Immature natural killer cell (primary cell): ENCODE measurements at places on chromosomes 5 and 9.

GRCh38 chr9:120937127-120937526, 10.5 kb upstream of the TRAF1 start:
- DNase-seq, result no peak

DNA sequence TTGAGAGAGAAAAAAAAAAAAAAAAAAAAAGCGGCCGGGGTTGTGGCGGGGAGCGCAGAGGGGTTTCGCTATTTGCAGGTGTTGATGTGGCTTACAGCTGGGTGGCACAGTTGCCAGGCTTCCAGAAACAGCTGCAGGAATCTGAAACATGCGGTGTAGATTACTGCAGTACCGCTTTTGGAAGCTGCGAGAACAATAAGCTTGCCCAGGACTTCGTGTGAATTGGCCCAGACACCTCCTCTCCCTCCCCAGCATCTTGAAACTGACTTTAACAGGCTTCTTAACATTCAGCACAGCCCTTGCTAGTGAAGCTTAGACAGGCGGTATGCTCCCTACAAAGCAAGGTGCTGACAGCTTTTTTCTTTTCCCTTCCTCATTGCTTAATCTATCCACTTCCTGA, 104.0 kb downstream of the ATP10B start:
- DNase-seq, result no peak

DNA sequence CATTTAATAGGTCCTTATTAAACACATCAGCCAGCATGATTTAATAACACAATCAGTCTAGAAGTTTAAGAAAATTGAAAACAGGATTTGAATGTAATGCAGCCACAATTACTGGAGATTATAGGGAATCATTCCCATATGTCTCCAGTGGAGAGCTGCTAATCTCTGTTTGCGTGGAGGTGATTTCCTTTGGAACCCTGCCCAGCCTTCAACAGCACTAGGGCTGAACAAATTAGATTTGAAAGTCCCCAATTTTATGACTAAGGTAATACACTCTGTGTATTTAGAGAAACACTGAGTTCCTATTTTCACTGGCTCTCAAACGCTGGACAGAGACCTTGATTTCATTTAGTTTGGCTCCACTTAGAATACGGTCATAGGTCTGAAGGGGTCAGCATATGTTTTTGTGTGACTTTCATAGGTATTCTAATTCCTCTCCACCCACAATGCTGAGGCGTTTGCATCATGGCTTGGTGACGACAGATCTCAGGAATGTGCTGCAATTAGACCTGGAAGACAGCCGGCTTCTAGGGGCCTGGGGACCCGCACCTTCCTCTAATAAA, 508.3 kb downstream of the EBF1 start:
- DNase-seq, result no peak

DNA sequence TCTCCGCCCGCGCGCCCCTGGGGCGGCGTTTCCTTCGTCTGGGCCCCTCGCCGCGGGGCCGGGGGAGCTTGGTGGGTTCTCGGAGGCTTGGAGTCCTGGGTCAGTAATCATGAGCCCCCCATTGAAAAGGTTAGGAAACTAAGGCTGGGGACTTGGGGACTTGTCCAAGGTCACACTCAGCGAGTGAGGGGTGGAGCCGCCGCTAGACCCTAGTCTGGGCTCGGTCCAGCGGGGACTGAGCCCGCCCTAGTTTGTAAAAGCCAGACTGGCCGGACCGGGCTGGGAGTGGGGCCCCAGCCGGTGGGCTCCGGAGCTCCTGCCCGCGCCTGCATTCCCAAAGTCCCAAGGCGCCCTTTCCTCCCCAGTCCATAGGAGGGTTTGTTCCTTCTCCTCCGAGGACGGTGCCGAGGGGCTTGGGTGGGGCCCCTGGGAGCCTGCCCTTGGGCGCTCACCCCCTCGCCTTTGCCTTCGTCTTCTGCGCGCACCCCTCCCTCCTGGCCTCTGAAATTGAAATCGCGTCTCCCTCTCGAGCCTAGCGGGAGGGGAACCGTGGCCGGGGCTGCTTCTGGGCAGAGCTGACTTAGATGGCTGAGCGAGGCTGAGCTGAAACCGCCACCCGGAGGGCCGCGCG, 995 bp downstream of the OLFM1 start:
- DNase-seq, result no peak

DNA sequence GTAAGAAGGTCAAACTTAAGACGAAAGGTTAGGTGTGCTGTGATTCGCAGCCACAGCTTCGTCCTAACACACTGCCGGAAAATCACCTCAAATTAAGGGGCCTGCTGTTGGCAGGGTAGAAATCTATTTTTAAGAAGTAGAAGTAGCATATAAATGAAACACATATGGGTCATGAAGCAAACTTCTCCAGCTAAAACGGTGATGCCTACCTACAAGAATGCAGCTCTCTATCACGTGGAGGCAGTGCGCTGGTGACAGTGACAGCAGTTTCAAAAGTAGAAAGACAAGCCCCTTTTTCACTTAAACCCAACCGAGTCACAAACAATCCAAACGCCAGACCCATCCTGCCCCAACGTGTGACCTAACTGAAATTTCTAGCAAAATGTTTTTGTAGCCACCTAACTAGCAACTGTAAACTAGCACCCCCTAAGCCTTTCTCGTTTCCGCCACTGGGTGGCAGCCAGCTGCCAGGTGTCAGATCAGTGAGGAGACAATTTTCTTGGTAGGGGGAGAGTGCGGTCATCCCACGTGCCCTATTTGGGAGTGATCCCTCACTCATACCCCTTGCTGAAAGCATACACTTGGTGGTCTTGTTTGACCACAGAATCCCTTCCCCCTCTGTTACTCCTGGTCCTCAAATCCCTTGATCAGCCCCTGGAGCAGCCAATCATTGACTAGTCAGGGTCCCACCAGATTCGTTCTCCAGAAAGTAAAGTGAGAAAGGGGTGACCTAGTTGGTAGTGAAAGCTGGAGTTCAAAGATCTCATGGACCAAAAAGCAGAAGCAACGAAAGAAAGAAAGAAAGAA, 71.8 kb upstream of the MAMDC2 start:
- peak; percentile 18 for DNase-seq

GRCh38 chr9:129783516-129784361, 19.2 kb upstream of the TOR1B start:
- DNase-seq, result peak; percentile 67

- DNase-seq, result peak; percentile 8
Measured at GRCh38 chr9:116661037-116661954, 25.8 kb upstream of the TRIM32 start.

- DNase-seq, result no peak
Measured at GRCh38 chr5:1246711-1247431, 21.7 kb downstream of the SLC6A18 start.

GRCh38 chr5:133967124-133967523, 1.3 kb downstream of the C5orf15 start:
- DNase-seq, result no peak

DNA sequence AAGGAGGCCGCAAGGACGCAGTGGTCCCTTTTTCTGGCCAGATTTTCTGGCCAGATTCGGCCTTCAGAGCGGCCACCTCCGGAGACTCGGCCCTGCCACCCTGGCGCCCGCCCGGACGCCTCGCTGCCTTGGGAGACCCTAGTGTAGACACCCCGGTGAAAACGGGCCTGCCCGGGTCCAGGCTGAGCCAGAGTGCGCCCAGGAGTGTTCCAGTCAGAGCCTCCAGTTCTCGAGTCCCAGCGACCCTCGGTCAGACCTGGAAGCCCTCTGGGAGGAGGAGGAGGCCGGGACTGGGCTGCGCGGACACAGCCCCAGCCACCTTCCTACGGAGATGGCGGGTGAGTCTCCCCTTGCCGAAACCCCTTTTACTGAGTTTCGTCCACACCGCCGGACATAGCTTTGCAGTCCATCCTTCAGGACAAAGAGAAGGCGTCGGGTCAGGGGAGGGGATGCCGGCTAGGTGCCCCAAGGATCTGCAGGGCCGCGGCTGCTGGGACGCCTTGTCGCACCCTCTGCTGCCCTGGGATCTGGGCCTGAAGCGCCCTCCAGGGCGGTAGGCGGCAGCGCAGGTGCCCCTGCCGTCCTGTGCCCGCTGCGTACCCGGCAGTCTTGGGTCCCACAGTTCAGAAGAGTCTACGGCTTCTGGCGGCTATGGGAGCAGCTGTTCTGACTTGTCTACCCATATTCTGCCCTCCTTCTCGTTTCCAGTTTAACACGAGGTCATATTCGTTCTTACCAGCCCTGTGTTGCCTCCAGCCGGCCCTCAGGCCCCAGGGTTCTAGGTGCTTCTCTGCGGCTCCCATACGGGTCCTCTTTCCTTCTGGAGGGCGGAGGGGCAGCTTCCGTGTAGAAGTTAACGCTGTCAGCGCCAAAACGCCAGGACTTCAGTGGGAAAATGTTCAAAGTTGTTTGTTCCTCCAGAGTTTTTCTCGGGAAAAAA, 1771.7 kb upstream of the CDH9 start:
- DNase-seq, result no peak

DNA sequence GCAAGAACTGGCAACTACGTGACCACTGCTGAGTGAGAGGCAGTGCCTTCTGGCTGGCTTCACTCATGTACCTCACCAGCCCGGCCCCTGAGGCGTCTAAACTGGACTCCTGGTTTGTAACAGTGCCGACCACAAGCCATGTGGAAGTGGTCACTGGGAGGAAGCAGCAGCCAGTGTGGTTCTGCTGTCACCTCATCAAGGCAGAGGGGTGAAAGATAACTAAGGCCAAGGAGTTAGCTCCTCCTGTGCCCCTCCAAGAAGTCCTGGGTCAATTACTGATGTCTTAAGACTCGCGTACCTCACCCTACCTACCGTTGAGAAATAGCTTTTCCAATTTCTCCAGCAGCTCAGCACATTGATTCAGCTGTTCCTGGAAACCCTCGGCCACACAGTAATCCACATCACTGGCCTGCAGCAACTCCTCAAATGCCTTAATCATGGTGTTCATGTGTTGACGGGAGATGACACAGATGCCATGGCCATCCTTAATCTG, 142.9 kb downstream of the CDK5RAP2 start:
- peak; percentile 43 for DNase-seq

GRCh38 chr9:27112235-27112634, 3.2 kb downstream of the TEK start:
- DNase-seq, result no peak

DNA sequence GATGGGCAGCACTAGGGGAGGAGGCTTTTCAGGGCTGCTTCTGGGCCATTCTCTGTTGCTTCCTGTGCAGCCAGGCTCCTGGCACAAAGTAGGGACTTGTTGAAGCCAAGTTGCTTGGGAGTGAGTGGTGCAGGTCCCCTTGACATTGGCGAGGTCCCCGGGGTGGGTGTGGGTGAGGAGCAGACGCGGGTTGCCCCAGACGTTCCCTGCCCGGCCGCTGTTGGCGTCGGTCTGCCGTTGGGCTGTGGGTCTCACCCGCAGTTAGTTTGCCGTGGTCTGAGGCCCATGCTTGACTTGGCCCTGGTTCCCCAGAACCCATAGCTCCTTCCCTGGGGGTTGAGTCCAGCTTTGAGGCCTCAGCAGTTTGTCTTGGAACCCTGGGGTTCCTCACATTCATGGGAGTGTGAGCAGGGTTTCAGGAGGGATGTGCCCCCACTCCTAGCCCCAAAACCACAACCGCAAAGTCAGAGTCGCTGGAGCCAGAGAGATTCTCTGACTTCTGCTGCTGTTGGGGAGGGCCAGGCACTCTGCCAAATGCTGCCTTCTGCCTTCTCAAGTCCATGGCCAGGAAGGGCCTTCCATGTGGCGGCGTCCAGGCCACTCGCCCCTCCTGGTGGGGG, 77.5 kb downstream of the RXRA start:
- peak; percentile 66 for DNase-seq

- DNase-seq, result peak; percentile 48
Measured at GRCh38 chr5:146878476-146879172, at the start of gene PPP2R2B. Gene PPP2R2B (minus strand): TSS chr5:146878757.

- DNase-seq, result no peak
Measured at GRCh38 chr9:96131825-96132224, 170.2 kb downstream of the HSD17B3 start.

DNA sequence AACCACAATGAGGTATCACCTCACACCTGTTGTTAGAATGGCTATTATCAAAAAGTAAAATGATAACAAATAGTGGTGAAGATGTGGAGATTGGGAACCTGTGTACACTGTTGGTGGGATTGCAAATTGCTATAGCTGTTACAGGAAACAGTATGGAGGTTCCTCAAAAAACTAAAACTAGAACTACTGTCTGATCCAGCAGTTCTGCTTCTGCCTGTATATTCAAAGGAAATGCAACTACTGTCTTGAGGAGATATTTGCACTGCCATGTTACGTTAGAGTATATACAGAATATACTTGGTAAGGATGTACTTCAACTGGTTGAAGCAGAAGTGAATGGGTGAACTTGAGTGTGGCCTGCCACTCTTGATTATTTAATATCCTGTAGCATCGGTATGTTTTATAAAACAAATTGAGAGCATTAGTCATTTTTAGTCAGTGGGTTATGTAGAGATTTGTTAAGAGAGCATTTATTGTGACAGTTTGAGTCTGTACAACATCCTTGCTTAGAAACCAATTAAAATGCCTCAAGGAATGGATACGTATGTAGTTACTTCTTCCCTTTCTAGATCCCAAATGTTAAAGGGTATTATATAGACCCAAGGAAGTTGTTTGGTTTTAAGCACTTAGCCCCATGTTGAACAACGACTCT, 37.5 kb downstream of the ZCCHC7 start:
- no peak for DNase-seq

- DNase-seq, result no peak
Measured at GRCh38 chr5:158465086-158465972, 606.4 kb upstream of the CLINT1 start.

DNA sequence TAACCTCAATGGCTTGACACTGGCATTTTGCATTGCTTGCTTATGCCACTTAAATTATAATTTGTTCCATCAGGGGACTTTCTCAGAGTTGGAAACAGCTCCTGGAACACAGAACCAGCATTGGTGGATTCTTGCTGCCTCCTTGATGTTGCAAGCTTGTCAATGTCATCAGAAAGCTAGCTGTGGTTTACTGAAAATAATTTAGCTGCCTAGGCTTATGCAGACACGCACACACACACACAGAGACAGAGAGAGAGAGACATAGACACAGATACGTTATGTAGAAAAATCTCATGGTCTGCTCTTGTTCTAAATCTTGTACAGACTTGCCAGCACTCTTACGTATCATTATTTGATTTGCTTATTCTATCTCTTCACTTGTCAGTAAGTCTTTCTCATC, 78.0 kb downstream of the HMHB1 start:
- no peak for DNase-seq

DNA sequence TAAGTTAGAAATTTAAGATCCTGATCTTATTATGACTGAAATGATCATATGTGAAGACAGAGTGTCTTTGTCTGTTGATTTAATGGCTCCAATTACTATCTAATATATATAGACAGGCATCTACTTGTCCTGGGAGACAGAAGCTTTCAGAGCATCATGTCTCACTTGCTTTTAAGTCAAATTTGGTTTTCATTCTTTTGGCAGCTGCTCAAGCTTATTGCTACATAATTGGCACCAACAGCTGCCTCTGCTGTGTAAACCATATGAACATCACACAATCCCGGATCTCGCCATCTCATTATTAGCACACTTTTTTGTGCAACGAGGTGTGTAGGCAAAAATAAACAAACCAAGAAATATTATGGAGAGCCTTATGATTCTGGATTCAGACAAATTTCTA, 1717.9 kb downstream of the EFNA5 start:
- DNase-seq, result no peak

GRCh38 chr5:78908173-78909061, 76.7 kb downstream of the ARSB start:
- DNase-seq, result no peak

GRCh38 chr9:83625178-83625577, 2.2 kb downstream of the IDNK start:
- no peak for DNase-seq

GRCh38 chr5:140488914-140489313, 58.5 kb upstream of the EIF4EBP3 start:
- no peak for DNase-seq
